ENCODE measurements at places on chromosomes 11 and 22.

DNA sequence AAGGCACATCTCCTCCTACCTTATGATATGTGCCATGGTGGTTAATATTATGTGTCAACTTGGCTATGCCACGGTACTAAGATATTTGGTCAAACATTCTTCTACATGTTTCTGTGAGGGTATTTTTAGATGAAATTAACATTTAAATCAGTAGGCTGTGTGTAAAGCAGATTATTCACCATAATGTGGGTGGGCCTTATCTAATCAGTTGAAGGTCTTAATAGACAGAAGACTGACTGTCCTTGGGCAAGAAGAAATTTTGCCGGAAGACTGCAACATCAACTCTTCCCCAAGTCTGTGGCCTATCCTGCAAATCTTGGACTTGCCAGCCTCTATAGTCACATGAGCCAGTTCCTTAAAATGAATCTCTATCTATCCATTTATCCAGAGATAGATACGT is 380.1 kb upstream of the DDI1 start:
- no peak for DNase-seq

GRCh38 chr22:28443526-28443876 is 236.1 kb downstream of the TTC28 start:
- no peak for DNase-seq

- DNase-seq, result no peak
Measured at GRCh38 chr22:32649515-32650200, 151.8 kb upstream of the TIMP3 start.

DNA sequence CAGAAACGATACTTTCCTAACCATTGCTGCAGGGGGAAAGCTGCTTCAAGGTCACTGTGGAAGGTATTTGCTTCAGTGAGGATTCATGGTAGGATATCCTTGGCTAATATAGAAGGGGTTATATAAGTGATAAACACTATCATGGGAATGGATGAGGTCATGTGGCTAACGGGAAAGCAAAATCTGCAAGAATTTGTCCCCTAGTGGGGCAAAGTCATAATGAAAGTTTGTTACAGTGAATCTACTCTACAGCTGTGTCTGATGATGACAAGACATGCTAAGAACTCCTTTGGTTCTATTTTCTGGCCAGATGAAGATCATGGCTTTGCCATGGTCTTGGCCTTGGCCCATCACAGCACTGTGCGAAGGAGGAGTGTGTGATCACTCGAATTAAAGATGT is 13.8 kb downstream of the MMP20 start:
- no peak for DNase-seq

- DNase-seq, result no peak
Measured at GRCh38 chr11:61131186-61131585, 28.9 kb downstream of the CD5 start.

GRCh38 chr11:119023741-119024140 is 5.2 kb downstream of the TRAPPC4 start:
- DNase-seq, result no peak

GRCh38 chr11:69904161-69904973 is 85.2 kb upstream of the FGF3 start:
- DNase-seq, result no peak

DNA sequence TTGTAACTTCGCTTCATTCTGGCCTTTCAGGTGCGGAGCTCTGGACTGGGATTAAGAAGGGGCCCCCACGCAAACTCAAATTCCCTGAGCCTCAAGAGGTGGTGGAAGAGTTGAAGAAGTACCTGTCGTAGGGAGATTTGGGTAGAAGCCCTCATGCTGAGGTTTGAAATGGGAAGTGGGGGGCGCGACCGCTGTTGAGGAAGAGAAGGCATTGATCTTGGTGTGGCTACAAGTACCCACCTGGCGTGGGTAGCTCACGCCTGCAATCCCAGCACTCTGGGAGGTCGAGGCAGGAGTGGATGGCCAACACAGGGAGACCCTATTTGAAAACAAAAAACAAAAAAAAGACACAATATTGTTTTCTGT is 779 bp downstream of the SELENOH start:
- no peak for DNase-seq

DNA sequence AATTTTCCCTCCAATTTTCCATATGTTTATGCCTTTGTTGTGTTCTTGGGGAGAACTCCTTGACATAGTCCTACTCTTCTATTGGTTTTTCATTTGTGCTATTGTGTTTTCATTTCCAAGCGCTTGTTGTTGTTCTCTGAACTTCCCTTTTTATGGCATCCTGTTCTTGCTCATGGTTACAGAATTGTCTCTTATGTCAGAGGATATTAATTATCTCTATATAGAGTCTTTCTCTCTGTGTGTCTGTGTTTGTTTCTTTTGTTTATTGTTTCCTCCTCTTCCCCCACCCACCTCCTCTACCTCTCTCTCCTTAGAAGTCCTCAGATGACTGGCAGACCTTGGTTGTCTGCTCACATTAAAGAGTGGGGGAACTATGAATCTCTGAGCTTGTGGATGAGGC is 69.9 kb downstream of the HORMAD2 start:
- no peak for DNase-seq

GRCh38 chr11:95296165-95296564 is 65.2 kb upstream of the SESN3 start:
- no peak for DNase-seq

- no peak for DNase-seq
Measured at GRCh38 chr22:29219881-29220670, 14.4 kb downstream of the EMID1 start.

DNA sequence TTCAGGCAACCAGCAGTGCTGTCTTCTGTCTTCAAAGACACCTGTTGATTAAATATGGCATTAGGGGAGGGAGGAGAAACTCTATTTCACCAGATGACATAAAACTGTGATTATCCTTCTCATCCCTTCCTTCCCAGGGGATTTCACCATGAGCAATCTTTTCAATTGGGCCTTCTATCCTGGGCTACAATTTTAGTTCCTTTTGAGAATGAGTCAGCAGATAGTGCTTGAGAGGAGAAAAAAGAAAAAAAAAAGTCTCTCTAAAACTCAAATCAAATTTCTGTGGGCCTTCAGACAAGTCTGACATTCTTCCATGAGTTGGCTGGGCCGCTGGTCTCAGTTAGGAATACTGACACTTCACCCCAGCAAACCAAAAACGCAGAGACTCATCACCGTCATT is 7.2 kb downstream of the FLI1 start:
- DNase-seq, result no peak

- no peak for DNase-seq
Measured at GRCh38 chr11:83782329-83782728, 496.2 kb upstream of the CCDC90B start.

DNA sequence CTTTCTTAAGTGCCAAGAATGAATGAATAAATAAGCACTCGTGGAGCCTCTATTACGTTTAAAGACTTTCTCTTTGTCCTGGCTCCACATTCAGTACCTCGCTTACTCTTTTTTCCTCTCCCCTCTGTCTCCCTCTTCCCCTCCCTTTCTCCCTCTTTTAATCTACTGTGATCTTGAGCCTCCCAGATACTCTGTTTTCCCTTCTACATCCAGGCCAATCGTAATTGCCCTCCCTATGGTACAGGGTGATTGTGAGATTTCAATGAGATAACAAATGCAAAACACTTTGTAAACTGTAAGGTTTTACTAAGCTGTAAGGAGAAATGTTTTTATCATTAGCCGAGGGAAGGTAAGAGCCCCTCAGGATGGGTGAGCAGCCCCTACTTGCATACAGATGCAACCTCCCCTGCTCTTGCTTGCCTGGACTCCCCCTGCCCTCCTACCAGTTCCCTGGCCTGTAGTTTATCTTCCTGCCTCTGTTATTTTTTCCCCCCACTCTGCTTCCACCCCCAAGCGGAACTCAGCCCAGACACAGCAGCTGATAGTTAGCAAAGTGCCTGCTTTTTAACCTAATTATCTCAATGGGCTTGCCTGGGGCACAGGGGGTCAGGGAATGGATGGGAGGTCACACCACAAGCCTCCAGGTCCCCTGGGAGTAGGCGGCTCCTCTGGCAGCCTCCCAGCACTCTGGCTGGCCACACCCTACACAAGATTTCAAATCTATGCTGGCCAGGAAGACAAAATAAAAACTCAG is 76.9 kb upstream of the CADM1 start:
- DNase-seq, result no peak

- no peak for DNase-seq
Measured at GRCh38 chr22:39431821-39432251, 25.0 kb upstream of the MGAT3 start.

GRCh38 chr22:30370641-30371230 is 13.9 kb downstream of the CCDC157 start:
- DNase-seq, result no peak

DNA sequence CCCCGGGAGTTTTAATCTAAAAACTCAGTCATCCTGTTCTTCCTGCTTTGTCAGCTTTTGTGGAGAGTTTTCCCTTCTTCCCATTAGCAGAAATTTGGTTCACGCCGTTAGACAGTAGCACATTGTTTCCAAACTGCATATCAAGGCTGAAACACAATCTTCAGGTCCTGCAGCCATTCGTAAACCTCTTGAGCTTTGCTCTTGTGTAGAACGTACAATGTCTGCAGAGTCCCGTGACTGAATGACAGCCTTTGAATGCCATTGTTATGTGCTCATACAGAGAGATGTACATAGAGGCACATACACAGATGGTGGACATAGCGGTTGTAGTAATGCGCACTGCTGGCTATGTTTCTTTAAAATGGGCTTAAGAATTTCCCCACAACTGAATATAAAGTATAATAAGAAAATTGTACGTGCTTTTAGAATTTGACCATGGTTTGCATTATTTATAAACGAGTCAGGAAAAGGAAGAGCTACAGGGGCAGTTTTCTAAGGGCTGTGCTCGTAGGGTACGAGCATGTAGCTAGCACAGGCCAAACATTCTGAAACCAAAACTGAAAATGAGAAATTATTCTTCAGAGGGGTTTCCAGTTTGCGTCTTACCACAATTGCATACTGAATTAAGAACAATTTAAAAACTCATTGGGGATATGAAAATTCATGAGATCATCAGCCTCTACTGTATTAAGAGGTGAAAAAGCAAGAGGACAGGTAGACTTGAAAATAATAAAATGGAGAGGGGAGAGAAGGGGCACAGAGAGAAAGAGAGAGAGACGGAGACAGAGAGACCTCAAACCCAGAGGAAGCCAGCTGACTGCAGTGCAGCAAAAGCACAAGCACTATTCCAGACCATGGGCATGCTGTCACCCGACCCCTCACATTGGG is 310.1 kb downstream of the CADM1 start:
- DNase-seq, result no peak

GRCh38 chr11:128390246-128390645 is 197.1 kb downstream of the ETS1 start:
- DNase-seq, result no peak

DNA sequence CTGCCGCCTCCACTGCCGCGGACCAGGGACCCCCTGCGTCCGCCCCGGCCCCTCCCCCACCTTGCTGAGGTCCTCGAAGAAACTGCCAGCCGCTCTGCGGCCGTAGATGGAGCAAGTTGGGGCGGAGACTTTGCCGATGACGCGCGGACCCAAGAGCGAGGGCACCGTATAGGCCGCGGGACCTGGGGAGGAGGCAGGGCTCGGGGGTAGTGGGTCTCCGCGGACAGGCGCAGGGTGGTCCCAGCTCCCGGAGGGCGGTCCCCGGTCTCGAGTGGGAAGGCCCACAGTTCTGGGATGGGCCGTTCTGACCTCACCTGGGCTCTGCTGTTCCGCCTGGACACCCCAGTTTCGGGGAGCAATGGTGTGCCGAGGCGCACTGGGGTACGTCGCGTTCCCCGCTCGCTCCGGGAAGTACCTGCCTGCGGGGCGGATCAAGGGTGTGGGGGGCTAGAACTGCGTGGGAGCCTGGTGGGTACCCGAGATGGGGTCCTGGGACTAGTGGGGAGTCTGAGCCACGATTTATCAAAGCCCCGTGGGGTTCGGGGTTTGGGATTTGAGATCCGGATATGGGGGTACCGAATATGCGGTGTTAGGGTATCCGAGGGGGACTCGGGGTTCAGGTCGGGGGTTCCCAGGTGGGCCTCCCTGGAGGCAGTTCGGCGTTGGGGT is 1.2 kb upstream of the TYMP start:
- peak; percentile 85 for DNase-seq

DNA sequence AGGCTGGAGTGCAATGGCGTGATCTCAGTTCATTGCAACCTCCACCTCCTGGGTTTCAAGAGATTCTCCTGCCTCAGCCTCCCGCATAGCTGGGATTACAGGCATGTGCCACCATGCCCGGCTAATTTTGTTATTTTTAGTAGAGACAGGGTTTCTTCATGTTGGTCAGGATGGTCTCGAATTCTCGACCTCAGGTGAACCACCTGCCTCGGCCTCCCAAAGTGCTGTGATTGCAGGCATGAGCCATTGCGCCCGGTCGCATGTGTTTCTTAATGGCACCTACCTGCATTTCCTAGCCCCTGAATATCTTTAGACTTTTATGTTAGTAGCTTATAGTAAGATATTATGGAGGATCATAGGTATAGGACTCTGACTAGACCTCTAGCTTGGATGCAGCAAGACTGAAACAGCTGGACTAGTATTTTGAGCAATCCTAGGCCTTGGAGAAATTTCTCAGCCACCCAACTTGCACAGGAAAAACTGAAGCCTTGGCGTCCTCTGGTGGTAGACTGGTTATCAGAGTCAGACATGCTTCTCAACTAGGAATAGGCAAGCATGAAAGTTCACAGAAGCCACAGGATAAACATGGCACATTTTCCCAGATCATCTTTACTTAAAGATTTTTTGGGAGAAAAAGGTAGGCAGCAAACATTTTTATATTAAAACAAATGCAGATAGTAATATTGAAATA is 22.7 kb upstream of the C1QTNF4 start:
- no peak for DNase-seq

DNA sequence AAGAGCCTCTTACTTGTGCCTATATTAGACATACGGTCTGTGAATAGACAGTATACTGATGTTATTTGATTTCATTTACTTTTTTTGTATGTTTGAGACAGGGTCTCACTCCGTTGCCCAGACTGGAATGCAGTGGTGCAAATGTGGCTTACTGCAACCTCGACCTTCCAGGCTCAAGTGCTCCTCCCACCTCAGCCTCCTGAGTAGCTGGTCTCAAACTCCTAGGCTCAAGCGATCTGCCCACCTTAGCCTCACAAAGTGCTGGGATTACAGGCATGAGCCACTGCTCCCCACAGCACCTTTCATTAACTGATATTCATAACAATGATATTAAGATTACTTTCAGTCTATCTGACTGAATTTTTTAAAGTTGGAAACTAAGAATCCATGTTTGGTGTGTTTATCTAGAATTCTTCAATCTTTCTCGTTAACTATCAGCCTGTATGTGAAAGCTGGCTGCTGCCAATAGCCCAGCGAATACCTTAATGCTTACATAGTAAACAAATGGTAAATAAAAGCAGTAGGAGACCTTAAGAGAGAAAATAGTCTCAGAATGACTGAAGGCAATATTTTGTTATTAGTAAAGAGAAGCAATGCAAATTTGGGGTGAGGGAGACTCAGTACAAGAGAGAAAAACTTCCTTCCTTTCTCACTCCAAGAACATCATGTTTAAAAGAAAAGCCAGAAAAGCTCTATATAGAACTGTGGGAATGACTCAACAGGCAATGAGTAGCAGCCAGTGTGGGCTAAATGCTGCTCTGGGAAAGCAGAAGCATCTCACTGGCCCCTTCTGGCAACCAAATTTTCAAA is 101.9 kb downstream of the MRTFA start:
- DNase-seq, result peak; percentile 14

GRCh38 chr22:19180740-19181410 is 2.3 kb upstream of the SLC25A1 start:
- no peak for DNase-seq

All from stimulated activated CD4-positive, alpha-beta T cell treated with anti-CD3 and anti-CD28 coated beads, Interleukin-2, amount 100 ng/mL, for 24 hours (primary cell).